ENCODE measurements at places on chromosomes 6 and 20.
A peak's percentile ranks its signal among the peaks of the same experiment; 100 is the strongest.

GRCh38 chr6:18510644-18511033 lies 123.5 kb downstream of the RNF144B start:
- DNase-seq, result no peak

GRCh38 chr20:60694763-60695162 lies 557.3 kb upstream of the CDH4 start:
- no peak for DNase-seq

GRCh38 chr6:44135173-44135758 lies 7.9 kb downstream of the TMEM63B start:
- no peak for DNase-seq

DNA sequence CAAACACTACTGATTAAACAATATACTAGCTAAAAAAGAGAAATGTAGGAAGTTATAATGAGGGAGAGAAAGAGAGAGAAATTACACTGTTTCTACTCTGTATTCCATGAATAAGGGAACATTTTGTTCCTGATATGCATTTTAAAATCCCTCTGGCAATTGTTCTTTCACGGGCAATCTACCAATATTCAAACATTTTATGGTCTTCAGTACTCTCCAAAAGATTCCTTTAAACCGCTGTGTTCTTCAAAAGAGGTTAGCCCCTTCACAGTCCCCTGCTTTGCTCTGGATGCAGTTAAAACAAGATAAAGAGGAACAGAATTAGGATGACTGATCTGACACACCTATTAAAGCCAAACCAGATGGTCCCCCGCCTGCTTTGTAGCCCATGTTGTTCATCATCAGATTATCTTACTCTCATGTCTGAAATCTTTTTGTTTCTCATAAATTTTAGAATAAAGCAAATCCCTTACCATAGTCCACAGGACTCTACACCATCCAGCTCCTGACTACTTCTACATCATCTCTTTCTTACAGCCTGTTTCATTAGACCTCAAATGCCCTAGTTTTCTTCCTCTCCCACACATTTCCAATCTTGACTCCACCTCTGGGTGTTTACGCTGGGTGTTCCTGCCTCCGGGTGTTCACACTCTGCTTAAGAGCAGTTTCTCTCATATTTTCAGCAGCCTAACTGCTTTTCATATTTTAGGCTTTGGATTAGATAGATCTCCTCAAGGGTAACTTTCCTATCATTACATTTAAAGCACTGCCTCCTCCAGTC lies 399.7 kb downstream of the COL12A1 start:
- no peak for DNase-seq

- DNase-seq, result no peak
Observed at GRCh38 chr6:56072856-56073255, 174.5 kb downstream of the COL21A1 start.

GRCh38 chr6:167756597-167756996 lies 70.1 kb upstream of the AFDN start:
- no peak for DNase-seq

- no peak for DNase-seq
Observed at GRCh38 chr6:150753371-150754064, 112.0 kb upstream of the MTHFD1L start.

GRCh38 chr20:2259731-2260130 lies 36.1 kb upstream of the TGM3 start:
- DNase-seq, result no peak

DNA sequence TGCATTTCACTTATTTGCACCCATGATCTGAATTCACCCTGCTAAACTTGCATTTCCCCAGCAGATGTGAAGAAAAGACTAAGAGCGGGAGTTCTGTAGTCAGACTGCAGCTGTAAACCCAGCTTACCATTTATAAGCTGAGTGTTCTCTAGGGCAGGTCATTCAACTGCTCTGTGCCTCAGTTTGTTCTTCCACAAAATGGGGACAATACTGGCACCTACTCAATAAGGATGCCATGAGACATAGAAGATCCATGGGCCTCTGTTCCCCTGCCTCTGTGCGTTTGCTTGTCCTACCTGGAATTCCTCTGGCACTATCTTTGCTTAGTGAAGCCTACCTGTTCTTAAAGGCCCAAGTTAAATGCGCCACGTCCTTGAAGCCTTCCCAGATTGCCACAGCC lies 12.2 kb upstream of the MDFI start:
- no peak for DNase-seq

- DNase-seq, result no peak
Observed at GRCh38 chr6:148005806-148006205, 336.8 kb upstream of the SASH1 start.

DNA sequence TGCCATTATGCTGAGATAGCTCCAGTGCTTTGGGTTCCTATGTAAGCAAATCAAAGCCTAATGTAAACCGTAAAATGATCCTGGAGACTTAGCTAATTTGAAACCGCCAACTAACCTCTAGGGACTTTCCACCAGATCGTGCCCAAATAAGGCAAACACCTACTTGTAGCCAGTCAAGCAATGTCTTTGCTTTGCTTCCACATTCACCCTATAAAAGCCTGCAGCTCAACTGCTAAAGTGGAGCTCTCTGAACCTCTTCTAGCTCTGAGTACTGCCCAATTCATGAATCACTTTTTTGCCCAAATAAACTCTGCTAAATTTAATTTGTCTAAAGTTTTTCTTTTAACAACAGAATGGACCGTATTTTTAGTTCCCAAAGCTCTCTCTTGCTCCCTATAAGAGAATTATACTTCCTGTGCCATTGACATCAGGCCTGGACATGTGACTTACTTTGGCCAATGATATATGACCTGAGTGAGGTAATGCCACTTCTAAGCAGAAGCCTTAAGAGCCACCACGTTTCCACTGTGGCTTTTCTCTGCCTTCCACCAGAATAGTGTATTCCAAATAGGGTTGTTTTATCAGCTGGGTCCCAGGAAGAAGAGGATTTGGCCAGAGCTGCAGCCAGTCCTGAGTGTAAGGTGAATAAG lies 34.8 kb upstream of the PSMF1 start:
- DNase-seq, result no peak

- peak; percentile 60 for DNase-seq
Observed at GRCh38 chr6:111087871-111088667, 766 bp downstream of the SLC16A10 start.

- DNase-seq, result no peak
Observed at GRCh38 chr20:43766385-43766784, 39.6 kb upstream of the GTSF1L start.

All from activated T-cell treated with anti-CD3 and anti-CD28 coated beads for 4 hours (primary cell).